ENCODE measurements at places on chromosomes 4 and X.

- DNase-seq, result peak; percentile 37
Observed at GRCh38 chrX:19799319-19800182, 87.8 kb downstream of the SH3KBP1 start.

DNA sequence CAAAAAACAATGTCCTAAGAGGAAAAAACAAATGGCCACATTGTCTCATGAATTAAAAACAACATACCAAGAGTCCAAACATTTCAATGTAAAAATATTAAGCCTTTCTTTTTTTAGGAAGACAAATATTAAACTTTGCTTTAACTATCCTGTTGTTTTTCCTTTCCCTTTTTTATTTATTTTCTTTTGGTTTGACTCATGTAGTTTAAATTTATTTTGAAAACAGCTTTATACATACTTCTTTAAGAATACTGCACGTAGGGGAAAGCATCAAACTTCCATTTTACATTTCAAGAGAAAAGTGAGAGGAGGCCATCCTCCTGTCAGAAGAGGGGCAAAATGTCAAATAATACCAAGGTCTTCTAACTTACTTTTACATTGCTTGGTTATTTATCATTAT, 8.7 kb downstream of the GAB1 start:
- DNase-seq, result no peak

DNA sequence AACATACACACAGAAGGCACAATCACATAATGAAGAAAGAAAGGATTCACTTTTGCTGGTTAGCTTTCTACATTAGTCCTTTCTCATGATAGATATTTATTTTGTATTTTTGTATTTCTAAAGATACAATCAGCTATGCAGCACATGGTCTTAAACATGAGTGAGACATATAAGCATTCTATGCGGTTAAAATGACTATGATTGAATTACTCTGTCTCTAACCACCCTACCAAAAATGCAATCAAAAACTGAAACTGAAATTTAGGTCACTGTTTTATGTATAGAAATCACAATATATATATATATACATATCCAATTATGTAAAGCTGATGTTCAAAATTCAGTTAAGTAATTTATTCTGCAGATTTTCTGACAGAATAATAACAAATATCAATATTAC, 21.9 kb downstream of the CXXC4 start:
- no peak for DNase-seq

DNA sequence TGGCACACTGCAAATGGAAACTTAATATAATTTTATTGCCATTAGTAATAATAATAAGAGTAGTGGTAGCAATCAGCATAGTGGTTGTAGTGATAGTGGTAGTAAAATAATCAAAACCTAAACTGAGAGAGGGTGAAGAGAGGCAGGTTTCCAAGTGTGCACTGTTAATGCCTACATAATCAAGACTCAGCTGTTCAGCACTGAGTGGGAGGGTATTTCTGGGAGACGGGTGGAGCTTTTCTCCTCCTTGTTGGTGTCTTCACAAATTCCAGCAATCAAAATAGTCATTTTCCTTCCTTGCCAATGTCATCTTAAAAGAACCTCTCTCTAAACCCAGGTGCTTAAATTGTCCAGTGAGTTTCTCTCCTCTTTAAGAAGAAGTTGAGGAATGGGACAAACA, 18.6 kb downstream of the CCDC149 start:
- no peak for DNase-seq

DNA sequence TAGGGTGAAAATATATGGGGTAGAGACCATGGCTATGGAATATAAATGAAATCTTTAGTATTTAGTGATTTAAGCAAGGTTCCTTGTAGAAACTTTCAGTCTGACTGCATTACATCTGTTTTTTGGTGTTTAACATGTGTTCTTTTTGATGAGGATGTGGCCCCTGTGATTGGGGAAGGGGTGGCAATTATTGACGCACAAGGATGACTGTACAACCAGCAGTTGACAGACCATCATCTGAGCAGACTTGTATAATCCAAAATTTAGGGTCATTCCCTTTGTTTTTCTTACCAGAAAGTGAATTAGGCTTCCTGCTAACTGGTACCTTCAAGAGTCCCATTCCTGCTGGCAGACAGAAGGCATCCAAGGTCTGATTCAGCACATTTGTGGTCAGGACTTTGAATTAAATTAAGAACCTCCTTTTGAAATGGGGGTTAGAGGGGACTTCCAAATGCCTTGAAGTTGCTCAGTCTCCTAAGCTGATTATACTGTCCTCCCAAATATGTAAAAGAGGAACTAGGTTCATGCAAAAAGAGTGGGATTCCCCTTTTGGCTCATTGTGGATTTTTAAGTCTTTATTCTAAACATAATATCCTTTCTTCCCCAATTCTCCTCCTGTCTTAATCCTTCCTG, 112.4 kb upstream of the CXCL13 start:
- DNase-seq, result no peak

DNA sequence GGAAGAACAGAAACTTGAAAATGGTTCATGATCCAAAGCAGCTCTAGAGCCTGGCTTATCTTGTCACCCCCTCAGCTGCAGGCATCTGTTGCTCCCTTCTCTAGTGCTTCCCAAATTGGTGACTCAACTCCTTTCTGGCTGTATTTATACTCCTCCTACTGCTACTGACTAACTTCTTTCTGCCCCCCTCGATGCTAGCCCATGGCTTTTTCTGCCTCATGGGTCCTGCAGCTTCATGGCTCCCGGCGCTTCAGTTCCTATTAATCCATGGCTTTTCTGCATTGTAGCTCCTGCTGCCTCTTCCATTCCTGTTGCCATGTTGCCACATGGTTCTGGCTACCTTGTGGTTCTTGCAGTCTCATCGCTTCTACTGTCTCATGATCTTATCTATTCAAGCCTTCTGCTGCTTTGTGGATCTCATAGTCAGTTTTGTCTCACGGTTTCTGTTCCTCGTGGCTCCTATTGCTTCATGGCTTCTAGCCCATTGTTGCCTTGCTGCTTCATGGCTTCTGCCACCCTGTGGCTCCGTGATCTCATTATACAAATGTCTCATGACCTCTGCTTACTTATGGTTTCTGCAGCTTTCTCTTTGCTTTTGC, 48.1 kb downstream of the SMC1A start:
- DNase-seq, result no peak

DNA sequence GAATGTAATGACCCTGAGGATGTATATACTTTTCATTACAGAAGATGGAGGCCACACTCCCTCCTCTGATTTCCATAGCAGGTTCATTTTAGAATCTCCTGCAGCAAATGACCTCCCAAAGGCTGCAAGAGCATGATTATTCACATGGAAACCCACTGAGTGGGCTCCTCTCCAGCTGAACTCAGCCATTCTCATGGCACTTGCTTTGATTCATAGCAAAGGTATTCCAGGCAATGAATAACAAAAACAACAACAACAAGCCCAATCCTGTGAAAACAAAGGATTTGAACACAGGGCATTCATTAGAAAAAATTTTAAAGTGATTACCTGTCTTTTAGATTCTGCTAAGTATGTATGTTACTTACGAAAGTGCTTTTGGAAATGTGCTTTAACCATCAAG, 894.0 kb upstream of the FRG1 start:
- DNase-seq, result no peak

- no peak for DNase-seq
Observed at GRCh38 chr4:130753926-130754325, 1658.0 kb downstream of the C4orf33 start.

DNA sequence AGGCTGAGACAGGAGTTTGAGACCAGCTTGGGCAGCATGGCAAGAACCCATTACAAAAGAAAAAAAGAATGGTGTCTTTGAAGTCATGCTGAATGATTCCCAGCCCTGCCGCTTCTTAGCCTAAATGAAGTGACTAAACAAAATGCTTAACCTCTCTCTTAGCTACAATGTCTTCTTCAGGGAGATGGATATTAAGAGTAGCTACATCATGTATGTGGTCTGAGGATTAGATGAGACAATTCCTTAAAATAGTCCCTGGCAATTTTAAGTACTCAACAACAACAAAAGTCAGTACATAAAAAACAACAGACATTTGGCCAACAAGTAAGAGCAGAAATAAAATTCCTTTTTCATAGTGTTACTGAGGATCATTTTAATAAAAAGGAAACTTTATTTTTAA, 64.3 kb upstream of the COX18 start:
- no peak for DNase-seq

GRCh38 chr4:73257651-73258435, 755 bp downstream of the ANKRD17 start:
- no peak for DNase-seq

Measured in activated effector memory CD4-positive, alpha-beta T cell treated with Interleukin-2 at 50 U/mL for 16 hours (primary cell).